Activated naive CD8-positive, alpha-beta T cell treated with anti-CD3 and anti-CD28 coated beads for 36 hours (primary cell): ENCODE measurements at places on chromosomes 16 and 17. TPM values are rescaled to one million over a fixed set of nuclear protein-coding genes. Genes with fewer than 3 reads are reported as not detected.

The MRPS23 gene
- 91.4 TPM for total RNA-seq

The MYH1 gene
- not detected for total RNA-seq

DNA sequence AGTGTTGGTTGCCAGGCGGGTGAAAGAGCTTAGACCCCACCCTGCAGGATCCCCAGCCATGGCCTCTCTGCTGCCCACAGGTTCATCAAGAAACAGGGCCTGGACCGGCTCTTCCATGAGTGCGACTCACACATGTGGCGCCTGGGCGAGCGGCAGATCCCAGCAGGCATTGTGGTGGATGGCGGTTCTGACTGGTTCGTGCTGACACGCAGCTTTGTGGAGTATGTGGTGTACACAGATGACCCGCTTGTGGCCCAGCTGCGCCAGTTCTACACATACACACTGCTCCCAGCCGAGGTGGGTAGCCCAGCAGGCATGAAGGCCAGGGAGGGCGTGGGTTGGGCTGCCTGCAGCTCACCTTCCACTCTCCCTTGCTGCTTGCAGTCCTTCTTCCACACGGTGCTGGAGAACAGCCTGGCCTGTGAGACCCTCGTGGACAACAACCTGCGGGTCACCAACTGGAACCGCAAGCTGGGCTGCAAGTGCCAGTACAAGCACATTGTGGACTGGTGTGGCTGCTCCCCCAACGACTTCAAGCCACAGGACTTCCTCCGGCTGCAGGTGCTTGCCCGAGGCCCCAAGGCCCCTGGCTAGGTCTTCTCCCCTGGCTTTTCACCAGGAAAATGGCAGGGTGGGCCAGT lies 9.9 kb downstream of the XYLT2 start:
- H3K4me3 ChIP-seq: no peak overlapping the region
- H3K4me1 ChIP-seq: peaks cover 3% of the 10 kb centered on the region
- no peak overlapping the region for H3K27ac ChIP-seq
- no peaks in the 10 kb centered on the region for H3K27me3 ChIP-seq
- no peak for DNase-seq
- peaks cover 2% of the 10 kb centered on the region for H3K36me3 ChIP-seq

GRCh38 chr16:57579361-57579665 lies 36.9 kb downstream of the ADGRG5 start:
- peaks cover 3% of the 10 kb centered on the region for H3K36me3 ChIP-seq
- H3K27me3 ChIP-seq: no peaks in the 10 kb centered on the region
- peak overlapping the region; percentile 86 for H3K27ac ChIP-seq

- DNase-seq: no peak
- H3K27me3 ChIP-seq: peaks cover 3% of the 10 kb centered on the region
- H3K4me3 ChIP-seq: no peak overlapping the region
These were observed 480.0 kb downstream of the TOX3 start for GRCh38 chr16:52066962-52067361.

DNA sequence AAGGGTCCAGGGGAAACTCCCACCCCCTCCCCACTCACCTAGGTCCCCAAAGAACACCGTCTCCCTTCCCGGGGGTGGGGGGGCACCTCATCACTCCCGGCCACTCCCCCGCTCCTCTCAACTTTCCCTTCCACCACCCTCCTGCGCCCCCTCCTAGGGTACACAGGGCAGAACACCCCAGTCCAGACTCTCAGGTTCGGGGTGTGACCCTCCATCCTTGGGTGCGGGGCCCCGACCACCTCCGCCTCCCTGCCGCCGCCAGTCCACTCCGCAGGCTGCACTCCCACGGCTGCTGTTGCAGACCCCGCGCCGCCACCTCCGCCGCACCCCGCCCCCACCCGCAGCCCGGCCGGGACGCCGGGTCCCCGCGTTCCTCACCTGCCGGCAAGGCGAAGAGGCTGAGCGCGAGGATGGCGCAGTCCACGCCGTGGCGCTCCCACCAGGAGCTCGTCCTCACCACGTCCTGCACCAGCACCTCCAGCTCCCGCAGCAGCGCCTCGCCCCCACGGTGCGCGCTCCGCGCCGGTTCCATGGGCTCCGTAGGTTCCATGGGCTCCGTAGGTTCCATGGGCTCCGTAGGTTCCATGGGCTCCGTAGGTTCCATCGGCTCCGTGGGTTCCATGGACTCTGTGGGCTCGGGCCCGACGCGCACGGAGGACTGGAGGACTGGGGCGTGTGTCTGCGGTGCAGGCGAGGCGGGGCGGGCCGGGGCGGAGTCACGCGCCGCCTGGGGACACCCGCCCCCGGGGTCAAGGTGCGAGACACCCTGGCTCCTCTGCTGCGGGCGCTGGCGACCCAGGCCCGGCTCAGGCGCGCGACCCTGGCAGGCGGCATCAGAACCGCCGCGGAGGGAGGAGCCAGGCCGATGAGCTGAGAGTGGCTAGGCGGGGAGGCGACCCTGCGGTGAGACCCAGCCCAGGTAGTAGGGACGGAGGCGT lies at the start of gene FADS6:
Gene FADS6 (minus strand): TSS at position 660 of the 938 bp plus-strand sequence. CDS start 38 bp downstream, at position 622.
- no peak within 1 kb of the TSS for H3K27ac ChIP-seq
- peak; percentile 15 for DNase-seq
- peaks cover 54% of the 10 kb centered on the region for H3K27me3 ChIP-seq

- H3K4me1 ChIP-seq: peaks cover 13% of the 10 kb centered on the region
- no peak overlapping the region for H3K27ac ChIP-seq
- no peaks in the 10 kb centered on the region for H3K27me3 ChIP-seq
- no peak for DNase-seq
- no peak overlapping the region for H3K4me3 ChIP-seq
These were observed 59.3 kb downstream of the PECAM1 start for GRCh38 chr17:64331366-64331765.

- no peak for DNase-seq
- no peaks in the 10 kb centered on the region for H3K36me3 ChIP-seq
These were observed 45.0 kb upstream of the SMURF2 start for GRCh38 chr17:64707050-64707591.
